SJSA1 (cell line): ENCODE measurements at places on chromosomes 2 and 18. TPM values are rescaled to one million over a fixed set of nuclear protein-coding genes. Genes with fewer than 3 reads are reported as not detected.

The SERPINB4 gene
- total RNA-seq = 0.26 TPM in 1 of 2 replicates, not detected in the other

The TMEM169 gene
- total RNA-seq = 0.19 and 0.84 TPM in 2 replicates

The DNAH7 gene
- under 0.01 TPM in 1 of 2 replicates, not detected in the other for total RNA-seq

The CRYGC gene
- not detected in 2 replicates for total RNA-seq

The ASAP2 gene
- total RNA-seq = 12.9 and 15.5 TPM in 2 replicates

The FOXI3 gene
- not detected in 2 replicates for total RNA-seq

The KLF7 gene
- 6.8 and 13.1 TPM in 2 replicates for total RNA-seq

The MYO5B gene
- 0.97 and 3.4 TPM in 2 replicates for total RNA-seq

The GPAT2 gene
- total RNA-seq = not detected in 2 replicates

The MRPL33 gene
- 184 and 254 TPM in 2 replicates for total RNA-seq

The ANKRD30B gene
- not detected in 2 replicates for total RNA-seq

The APCDD1 gene
- total RNA-seq = not detected in 2 replicates

The CYRIA gene
- 1.00 and 1.7 TPM in 2 replicates for total RNA-seq

The ALK gene
- not detected in 2 replicates for total RNA-seq

The ZNF396 gene
- 0.69 and 0.79 TPM in 2 replicates for total RNA-seq

The KYNU gene
- not detected in 2 replicates for total RNA-seq

The PTPRM gene
- 33.1 and 68.3 TPM in 2 replicates for total RNA-seq

The IL37 gene
- total RNA-seq = not detected in 2 replicates

The MOB1A gene
- total RNA-seq = 192 and 219 TPM in 2 replicates

The BMP10 gene
- total RNA-seq = not detected in 2 replicates

The FHL2 gene
- total RNA-seq = 156 and 190 TPM in 2 replicates

The AMER3 gene
- total RNA-seq = not detected in 2 replicates

The UGT1A3 gene
- not detected in 2 replicates for total RNA-seq

The GKN1 gene
- not detected in 2 replicates for total RNA-seq

The HOXD10 gene
- not detected in 2 replicates for total RNA-seq

The PLB1 gene
- 4.5 and 4.6 TPM in 2 replicates for total RNA-seq

The E2F6 gene
- 11.7 and 25.6 TPM in 2 replicates for total RNA-seq

The ELOA2 gene
- total RNA-seq = not detected in 2 replicates

The CIDEA gene
- not detected in 2 replicates for total RNA-seq

The EGR4 gene
- not detected in 2 replicates for total RNA-seq

The CCDC74A gene
- total RNA-seq = 0.63 and 4.3 TPM in 2 replicates

The VIL1 gene
- not detected in 2 replicates for total RNA-seq

The GATA6 gene
- total RNA-seq = 3.5 and 8.8 TPM in 2 replicates

The DHX57 gene
- total RNA-seq = 9.6 and 24.5 TPM in 2 replicates

The NPAS2 gene
- 0.91 and 4.0 TPM in 2 replicates for total RNA-seq

The PTPRN gene
- total RNA-seq = 4.2 and 4.9 TPM in 2 replicates

The DNER gene
- 0.05 TPM in 1 of 2 replicates, not detected in the other for total RNA-seq

The COL5A2 gene
- 917 and 1,030 TPM in 2 replicates for total RNA-seq

The AGFG1 gene
- total RNA-seq = 40.2 and 122 TPM in 2 replicates

The CAPN14 gene
- 0.41 TPM in 1 of 2 replicates, not detected in the other for total RNA-seq

The FZD7 gene
- 77.8 and 90.7 TPM in 2 replicates for total RNA-seq

The SNORC gene
- total RNA-seq = 0.22 and 0.32 TPM in 2 replicates

The DOK6 gene
- total RNA-seq = not detected in 2 replicates

The SPATA3 gene
- not detected in 2 replicates for total RNA-seq

The AQP4 gene
- not detected in 2 replicates for total RNA-seq

The POTEF gene
- not detected in 2 replicates for total RNA-seq

The PROKR1 gene
- 0.03 TPM in 1 of 2 replicates, not detected in the other for total RNA-seq

The TEX44 gene
- total RNA-seq = not detected in 2 replicates

The DCAF17 gene
- 15.9 and 21.2 TPM in 2 replicates for total RNA-seq

The CFC1 gene
- not detected in 2 replicates for total RNA-seq

The REG3G gene
- total RNA-seq = not detected in 2 replicates

The NMUR1 gene
- total RNA-seq = 0.21 and 1.0 TPM in 2 replicates

The DCTN1 gene
- 95.2 and 136 TPM in 2 replicates for total RNA-seq

The CCDC148 gene
- 3.2 and 3.5 TPM in 2 replicates for total RNA-seq

The DYTN gene
- not detected in 2 replicates for total RNA-seq

The CFAP210 gene
- total RNA-seq = not detected in 2 replicates
